ENCODE measurements at places on chromosomes 3 and 15. TPM values are rescaled to one million over a fixed set of nuclear protein-coding genes. Genes with fewer than 3 reads are reported as not detected.

Gene CILP
- 0.04 TPM for total RNA-seq

Gene GNB5
- 21.7 TPM for total RNA-seq

Gene SH3GL3
- not detected for total RNA-seq

Gene CCR2
- total RNA-seq = 0.74 TPM

Gene SLC38A3
- total RNA-seq = not detected

Gene TMEM108
- not detected for total RNA-seq

Gene SCAMP5
- 0.74 TPM for total RNA-seq
